ENCODE measurements at places on chromosomes 4 and X. TPM values are rescaled to one million over a fixed set of nuclear protein-coding genes. Genes with fewer than 3 reads are reported as not detected.

Gene GPC4
- under 0.01 TPM for total RNA-seq

Gene AFAP1
- 63.2 TPM for total RNA-seq

Gene ARAP2
- total RNA-seq: 3.3 TPM

Gene SPANXD
- not detected for total RNA-seq

Gene TRAM1L1
- total RNA-seq: 2.4 TPM

Gene GABRG1
- not detected for total RNA-seq

Gene INTU
- 2.9 TPM for total RNA-seq

Gene GAGE13
- not detected for total RNA-seq

Gene FAM156B
- 10.4 TPM for total RNA-seq

Gene TCEAL5
- not detected for total RNA-seq

Gene OPN1MW3
- total RNA-seq: not detected
